K562 (cell line): ENCODE measurements at places on chromosomes 5 and 9.

DNA sequence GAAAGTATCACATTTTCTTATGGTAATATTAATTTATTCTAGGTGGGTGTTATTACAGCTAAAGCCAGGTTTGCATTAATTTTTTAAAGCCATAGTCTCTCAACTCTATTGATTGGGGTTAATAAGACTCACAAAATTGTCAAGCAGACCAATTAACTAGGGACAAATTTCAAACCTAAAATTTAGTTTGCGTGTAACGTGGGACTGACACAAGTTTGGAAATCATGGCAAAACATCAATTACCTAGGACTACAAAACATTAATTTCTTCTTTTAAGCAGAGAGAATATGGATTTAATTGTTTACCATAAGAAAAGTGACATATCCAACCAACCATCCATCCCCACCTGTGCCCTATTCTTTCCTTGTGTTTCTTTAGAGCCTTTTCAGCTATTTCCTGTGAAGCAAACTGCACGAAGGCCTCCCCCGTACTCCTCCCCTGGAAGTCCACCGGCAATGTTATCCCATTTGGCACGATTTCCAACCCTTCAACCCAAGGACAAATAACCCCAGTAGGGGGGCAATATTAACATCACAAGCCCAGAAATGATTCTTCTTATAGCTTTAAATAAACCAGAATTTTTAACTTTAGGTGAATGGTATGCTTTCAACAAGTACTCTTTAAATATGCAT lies 4.4 kb downstream of the HNRNPH1 start:
- DNase-seq: no peak

GRCh38 chr5:128213833-128214232 lies 130.3 kb downstream of the SLC12A2 start:
- no peak for DNase-seq

DNA sequence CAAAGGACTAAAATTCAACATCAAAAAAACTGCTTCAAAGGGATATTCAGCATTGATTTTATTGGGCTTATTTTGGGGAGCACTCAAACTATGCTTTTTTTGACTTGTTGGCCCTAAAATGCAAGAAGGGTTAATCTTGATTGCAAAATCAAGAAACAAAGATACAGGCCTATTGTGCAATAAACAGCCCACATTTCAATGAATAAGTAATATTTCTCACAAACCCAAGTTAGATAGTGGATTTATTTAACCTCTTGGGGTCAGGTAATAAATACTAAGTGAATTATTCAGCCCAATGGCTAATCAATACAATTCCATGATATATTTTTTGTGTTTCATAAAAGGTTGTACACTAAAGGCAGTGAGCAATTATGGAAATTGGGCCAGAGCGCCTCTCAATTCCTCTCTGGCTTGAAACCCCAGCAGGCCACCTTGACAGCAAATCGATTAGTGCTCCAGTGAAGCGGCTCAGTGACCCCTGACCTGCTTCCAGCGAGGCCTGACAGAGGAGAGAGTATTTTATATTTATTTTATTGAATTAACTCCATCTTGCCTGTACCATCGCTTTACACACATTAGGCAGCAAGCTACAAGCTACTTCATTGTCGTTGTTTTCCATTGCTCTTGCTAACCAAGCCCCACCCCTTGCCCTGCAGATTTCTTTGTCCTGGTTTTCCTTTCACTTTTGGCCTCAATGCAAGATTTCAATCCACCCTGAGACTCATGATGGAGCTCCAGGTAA lies 65.5 kb downstream of the EBF1 start:
- DNase-seq: no peak

DNA sequence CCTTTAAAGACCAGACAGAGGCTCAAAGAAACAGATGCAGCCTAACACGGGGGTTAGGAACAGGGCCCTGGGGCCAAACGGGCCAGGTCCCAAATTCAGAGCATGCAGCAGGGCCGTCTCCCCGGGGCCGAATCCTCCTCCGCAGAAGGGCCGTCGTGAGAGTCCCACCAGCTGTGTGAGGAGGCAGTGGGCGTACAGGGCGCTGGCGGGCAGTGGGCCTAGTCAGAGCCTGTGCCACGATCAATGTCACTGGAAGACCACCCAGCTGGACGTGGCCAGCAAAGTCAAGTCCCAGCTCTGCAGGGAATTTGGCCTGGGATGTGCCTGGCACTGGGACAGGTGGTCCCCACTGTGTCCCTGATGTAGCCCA lies 15.8 kb upstream of the FCN2 start:
- DNase-seq: no peak

GRCh38 chr5:81899123-81899522 lies 72.7 kb upstream of the ATG10 start:
- DNase-seq: no peak

DNA sequence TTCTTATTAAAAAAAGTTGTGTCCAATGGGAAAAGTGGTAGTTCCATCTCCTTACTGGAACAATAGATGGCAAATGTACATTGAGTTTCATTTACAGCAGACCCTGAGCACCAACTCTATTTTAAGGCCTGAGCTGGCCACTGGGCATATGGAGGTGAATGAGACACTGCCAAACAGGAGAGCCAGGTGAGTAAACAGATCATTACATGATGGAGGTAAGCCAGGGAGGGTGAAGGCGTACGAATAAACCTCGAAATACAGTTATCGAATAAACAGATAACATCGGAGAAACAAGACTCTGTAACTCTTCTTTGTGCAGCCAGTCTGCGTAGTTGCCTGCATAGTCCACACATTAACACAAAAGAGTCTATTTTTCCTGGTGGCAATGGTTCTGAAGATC lies 446.4 kb upstream of the KLF4 start:
- no peak for DNase-seq

DNA sequence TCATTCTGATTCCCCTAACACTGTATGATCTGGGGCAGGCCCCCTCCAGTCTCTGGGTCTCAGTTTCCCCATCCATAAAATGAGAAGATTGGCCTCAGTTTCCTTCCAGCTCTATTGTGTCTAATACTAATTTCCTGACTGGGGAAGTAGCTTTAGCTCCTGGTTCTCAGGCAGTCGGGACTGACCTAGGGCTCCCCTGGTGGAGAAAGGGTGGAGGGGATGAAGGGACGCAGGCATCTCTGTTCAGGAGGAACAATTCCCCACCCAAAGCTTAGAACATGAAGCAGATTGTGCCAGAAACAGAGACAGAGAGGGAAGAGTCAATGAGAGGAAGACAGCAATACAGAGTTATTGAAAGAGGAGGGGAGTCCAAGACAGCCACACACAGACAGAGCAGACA lies 14.2 kb upstream of the PTGS1 start:
- DNase-seq: no peak

DNA sequence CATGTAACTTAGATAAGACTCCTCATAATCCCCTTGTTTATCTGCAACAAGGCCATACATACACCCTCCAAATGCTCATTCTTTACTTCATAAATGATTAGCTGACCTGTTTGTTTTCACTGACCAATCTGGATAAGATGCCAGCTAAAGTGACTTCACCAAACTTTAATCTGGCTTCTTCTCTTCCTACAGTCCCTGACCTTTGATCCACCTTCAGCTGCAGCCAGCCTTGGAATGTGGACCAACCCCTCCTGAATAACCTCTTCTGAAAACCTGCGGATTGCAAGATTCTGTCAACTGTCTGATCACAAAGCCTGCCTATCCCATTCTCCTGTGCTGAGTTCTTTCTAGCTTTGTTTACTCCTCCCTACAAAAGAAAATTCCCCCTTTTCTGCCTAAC lies 476.8 kb downstream of the LRRC70 start:
- DNase-seq: no peak

GRCh38 chr5:149922950-149923349 lies 21.6 kb downstream of the PDE6A start:
- no peak for DNase-seq

DNA sequence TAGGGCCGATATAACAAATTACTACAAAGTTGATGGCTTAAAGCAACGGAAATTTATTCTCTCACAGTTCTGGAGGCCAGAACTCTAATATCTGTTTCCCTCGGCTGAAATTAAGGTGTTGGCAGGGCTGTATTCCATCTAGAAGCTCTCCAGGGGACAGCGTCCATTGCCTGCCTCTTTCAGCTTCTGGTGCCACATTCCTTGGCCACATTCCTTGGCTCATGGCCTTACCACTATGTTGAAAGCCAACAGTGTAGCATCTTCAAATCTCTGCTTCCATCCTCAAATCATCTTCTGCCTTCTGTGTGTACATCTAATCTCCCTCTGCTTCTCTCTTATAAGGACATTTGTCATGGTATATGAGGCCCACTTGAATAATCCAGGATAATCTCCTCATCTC lies 17.2 kb downstream of the FGF10 start:
- DNase-seq: no peak

DNA sequence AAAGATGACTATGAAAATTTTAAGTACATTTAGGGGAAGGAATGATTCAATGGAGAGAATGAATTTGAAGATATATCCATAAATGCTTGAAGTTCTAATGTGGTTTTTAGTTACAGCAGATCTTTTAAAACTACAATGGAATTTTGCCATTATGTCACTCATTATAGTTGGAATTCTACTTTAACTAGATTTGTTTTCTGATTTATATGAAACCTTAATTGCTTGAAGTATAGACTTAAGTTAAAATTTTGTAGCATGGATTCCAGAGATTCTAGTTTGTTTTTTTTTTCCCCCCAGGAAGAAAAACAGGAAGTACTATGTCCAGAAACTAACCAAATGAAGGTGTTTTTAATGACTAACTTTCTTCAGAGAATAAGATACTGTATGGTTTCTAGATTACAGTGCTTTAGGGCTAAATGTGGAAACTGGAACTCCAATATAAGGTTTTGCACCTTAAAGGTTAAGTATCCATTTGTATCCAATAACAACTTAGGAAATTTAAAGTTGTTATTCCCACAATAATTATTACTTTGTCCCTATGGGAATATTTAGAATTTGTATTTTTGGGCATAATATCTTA lies 70.3 kb downstream of the ZSWIM6 start:
- no peak for DNase-seq

DNA sequence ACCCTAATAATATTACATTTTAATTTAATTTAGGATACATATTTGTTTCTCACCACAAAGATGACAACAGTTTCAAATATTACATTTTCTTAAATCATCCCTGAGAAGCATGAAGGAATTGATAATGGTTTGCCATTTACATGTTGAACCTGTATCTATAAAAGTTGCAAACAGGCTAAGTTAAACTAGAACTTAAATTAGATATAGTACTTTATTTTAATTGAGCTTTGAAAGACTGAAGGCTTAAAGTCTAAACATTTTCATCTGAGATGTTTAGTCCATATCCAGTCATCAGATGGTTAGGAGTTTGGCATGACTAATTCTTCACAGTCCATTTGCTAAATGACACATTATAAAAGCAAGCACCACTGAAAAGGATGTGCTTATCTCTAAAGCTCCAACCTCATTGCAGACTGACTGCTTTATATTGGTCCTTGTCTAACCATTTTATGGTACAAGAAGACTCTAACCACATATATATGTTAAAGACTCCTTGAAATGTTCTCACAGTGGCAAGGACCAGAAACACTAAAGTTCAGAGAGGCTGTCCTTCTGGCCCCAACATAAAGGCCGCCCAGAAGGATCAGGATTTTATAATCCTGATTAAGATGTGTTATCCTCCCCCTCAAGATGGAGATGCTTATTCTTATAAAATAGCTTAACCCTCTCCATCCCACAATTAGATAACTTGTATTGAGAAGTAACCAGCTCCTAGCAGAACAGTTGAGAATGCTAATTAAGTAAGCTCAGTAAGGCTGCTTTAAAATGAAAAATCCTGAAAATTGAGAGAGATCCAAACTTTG lies 25.8 kb downstream of the WNT8A start:
- DNase-seq: no peak

GRCh38 chr5:161078793-161079192 lies 226.8 kb upstream of the ATP10B start:
- no peak for DNase-seq

DNA sequence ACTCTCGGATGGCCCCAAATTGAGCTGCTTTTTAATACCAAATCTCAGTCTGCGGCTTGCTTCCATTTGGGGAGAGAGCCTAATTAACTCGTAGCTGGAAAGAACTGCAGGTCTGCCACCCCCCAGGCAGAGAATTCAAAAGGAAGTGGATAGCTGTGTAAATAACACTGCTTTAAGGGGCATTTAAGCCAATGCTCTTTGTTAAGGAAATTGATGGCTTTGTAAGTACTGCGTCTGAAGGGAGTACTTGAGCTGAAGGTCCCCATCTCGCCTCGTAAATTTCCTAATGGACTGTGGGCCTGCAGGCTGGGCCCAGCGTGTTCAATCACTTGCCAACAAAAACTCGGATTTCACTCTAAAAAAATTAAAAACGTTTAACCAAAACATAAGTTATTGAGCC lies 132.7 kb downstream of the PAPPA start:
- no peak for DNase-seq

DNA sequence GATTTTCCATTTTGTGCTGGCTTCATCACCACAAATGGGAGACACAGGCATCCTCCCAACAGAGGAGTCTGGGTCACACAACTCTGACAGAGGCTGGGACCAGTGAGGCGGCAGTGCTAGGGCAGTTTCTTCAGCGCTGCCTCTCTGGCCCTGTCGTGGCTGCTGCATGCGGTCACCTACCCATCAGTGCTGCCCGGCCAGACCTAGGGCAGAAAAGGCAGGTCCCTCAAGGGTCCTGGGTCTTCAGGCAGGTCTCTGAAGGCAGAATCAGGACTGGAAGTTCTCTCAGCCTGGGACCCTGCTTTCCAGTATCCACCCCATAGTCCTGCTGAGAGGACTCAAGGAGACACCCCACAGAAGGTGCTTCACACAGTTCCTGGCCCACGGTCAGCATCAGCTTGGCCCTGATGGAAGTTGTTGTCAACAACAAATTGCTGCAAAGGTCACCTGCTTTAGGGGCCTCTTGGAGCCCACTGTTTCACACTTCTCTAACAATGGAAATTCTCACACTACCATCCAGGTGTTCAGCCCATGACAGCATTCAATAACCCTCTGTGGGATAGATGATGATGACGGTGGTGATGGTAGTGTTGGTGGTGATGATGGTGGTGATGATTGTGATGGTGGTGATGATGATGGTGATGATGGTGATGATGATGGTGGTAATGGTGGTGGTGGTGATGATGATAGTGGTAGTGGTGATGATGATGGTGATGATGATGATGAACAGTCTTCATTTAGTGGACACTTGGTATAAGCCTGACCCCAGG lies 146.4 kb upstream of the PPP1R26 start:
- DNase-seq: no peak

GRCh38 chr9:87853876-87854579 lies 28.6 kb upstream of the SPATA31E1 start:
- no peak for DNase-seq

DNA sequence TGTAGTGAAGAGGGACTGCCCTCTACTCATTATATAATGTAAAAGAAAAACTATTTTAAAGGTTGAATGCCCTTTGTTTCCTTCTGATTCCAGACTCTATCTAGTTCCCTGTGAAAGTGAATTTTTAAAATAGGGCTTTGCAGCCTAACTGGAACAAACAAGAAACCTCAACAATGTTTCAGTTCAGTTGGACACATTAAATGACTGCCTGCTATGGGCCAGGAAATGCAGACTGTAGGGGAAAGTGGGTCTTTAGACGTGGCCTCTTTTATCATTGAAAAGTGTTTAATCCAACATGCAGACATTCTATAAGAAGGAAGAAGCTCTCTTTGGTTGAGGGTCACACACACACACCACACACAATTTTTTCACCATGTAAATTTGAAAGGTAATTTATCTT lies 289.1 kb downstream of the ICE1 start:
- DNase-seq: no peak

GRCh38 chr9:10055886-10056395 lies 556.9 kb downstream of the PTPRD start:
- no peak for DNase-seq
